Stimulated activated CD4-positive, alpha-beta T cell treated with anti-CD3 and anti-CD28 coated beads, Interleukin-4, amount 100 ng/mL, for 1 hour (primary cell): ENCODE measurements at places on chromosomes 7 and 10.

GRCh38 chr7:128453836-128454804 lies 1.6 kb upstream of the HILPDA start:
- no peak for DNase-seq

DNA sequence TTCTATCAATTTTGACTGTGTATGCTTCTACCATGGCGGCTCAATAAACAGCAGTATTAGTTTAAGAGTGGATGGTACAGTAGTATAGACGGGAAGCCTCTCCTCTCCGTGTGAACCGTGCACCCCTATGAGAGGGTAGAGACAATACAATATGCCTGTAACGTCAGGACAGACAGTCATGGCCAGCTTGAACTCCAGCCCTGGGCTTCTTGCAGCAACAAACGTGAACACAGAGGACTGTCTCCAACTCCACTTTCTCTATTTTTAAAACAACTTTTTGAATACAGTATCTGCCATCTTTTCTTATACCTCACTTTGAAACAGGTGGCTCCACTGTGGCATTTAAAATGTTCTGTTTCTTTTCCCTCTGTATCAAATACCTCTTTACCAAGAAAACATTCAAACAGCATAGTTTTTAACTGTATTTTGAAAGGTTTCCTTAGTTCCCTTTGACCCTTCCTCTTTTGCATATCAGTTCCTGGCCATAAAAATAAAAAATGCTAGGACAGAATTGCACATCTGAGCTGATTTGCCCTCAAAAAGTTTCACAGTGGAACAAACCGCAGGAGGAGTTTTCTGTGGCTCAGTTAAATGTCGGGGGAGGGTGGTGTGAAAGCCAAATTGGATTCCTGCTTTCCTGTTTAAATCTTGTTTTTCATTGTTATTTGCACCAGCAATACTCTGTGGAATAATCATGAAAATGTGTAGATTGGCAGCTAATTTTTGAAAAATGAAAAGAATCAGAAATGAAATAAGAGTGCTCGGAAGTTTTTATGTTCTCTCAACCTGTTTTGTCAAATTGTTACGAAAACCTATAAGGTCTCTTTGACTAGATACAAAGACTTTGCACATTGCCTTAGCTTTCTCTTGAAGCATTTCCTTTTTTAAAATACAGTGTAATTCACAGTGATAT lies 8.0 kb downstream of the IKZF1 start:
- DNase-seq: no peak

DNA sequence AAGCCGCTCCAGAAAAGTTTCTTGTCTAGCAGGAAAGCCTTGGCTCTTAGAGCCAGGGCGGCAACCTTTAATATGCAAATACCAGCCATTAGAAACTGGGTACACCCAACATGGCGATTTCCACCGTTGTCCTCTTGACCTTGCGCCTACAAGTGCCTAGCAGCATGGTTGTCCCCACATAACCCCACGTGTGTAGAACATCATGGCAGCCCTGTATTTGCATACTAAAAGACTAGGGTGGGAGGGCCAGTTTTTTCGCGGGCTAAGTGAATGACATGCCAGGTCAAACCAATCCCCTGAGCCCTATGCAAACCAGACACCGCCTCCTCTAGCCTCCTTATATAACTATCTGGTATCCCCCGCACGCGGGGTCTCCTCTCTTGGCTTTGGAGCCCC lies 58.4 kb upstream of the FZD8 start:
- DNase-seq: no peak

- DNase-seq: no peak
Measured at GRCh38 chr10:11748866-11749265, 6.7 kb downstream of the ECHDC3 start.

DNA sequence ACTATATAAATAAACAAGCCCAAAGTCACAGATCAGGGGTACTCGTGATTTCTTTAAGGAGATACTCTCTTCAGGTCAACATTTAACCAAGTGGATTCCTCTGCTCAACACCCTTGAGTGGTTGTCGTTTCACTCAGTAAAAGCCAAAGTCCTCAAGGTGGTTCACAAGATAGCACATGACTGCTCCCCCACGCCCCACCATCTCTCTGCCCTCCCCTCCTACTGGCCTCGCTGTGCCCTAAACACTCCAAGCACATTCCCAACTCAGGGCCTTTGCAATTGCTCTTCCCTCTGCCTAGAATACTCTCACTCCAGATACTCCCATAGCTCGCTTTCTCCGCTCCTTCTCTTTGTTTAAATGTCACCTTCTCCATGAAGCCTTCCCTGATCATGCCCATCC lies 72.1 kb upstream of the FHIP2A start:
- DNase-seq: no peak

DNA sequence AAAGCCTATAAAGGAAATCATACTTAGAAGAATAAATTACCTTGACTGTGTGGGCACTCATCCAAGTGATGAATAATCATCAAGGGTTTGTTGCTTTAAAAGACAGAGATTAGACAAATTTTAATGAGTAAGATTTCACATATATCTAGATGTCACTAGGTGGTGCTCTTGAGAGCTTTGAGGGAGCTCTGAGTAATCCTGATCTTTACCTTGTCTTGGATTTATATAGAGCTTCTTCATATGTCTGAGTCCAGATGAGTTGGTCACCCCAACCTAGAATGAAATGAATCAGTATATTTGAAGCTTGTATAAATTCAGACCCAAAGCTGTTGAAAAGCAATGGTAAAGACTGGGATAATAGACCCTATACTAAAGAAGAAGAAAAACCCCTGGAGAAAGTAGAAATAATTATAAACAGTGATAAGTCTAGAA lies 3.7 kb downstream of the AGR2 start:
- DNase-seq: no peak

DNA sequence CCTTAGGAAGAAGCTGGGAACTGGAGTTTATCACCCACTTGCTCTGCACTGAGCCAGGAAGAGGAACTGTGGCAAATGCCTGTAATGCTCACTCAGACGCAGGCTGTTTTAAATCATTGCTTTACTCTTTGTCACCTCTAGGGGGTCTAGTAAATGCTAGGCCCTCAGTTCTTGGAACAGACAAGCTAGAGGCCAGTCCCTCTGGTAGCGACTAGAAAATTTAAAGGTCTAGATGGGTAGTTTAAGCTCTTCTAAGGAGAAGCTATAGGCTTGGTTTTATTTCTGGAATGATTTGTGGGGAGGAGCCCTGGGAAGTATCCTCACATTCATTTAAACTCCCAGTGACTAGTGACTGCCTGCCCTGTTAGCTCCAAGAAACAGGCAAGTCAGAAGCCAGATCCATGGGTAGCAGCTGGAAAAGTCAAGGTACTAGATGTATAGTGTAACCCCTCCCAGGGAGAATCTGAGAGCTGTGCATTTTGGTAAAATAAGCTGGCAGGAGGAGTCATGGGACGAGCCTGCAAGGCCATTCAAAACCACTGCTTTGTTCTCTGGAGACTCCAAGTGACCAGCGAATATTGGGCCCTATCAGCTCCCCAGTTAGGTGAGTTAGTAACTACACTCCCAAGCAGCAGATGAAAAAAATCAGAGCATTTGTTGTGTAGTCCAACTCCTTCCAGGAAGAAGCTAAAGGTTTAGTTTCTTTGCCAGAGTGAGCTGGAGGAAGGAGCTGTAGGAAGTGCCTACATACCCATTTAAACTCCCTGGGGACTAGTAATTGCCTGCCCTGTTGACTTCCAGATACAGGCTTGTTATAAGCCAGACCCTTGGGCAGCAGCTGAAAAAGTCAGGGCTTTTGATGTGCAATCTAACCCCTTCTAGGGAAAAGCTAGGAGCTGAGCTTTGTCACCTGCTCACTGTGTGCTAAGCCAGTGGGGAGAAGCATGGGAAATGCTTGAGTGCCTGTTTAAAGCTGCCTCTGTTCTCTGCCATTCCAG lies 68.9 kb downstream of the DYNC1I1 start:
- DNase-seq: no peak

DNA sequence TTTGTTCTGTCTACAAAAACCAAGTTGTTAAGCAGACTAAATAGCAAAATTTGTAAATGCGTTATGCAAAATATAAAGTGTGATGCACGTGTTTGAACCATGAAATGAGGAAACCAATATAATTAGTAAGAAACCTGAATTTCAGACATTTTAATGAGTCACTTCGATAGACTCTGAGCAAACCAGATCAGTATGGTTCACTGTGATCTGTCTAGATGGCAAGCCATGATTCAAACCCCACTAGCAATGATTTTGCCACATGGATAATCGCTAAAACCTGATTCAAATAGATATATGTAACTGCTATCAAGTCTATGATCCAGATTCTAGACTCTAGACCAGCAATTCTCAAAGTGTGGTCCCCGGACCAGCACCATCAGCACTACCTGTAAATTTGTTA lies 24.8 kb downstream of the ZC3HAV1 start:
- no peak for DNase-seq

DNA sequence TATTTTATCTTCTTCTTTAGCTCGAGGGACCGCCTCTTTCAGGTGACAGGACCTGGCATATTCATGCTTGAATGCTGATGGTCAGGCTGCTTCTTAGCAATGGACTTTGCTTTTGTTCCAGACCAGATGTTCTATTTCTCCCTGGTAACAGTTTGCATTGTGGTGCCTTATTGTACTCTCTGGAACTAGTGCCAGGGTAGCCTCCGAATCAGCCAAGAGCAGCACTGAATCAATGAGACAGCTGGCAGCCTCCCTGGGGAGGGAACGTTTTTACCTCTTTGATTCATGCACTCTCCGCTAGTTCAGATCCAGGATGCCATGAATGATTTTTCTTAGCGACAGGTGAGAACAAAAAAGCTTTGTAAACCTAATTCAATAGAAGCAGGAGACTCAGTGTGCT lies 54.1 kb upstream of the NXPH1 start:
- no peak for DNase-seq

- DNase-seq: no peak
Measured at GRCh38 chr10:131546086-131546810, 234.7 kb upstream of the TCERG1L start.

DNA sequence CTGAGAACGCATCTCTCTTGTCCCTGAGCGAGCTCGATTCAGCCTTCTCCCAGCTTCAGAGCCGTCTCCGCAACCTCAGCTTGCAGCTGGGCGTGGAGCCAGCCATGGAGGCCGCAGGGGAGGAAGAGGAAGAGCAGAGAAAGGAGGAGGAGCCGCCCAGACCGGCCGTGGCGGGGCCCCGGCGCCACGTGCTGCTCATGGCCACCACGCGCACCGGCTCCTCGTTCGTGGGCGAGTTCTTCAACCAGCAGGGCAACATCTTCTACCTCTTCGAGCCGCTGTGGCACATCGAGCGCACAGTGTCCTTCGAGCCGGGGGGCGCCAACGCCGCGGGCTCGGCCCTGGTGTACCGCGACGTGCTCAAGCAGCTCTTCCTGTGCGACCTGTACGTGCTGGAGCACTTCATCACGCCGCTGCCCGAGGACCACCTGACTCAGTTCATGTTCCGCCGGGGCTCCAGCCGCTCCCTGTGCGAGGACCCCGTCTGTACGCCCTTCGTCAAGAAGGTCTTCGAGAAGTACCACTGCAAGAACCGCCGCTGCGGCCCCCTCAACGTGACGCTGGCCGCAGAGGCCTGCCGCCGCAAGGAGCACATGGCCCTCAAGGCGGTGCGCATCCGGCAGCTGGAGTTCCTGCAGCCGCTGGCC lies 43.2 kb downstream of the CHST3 start:
- DNase-seq: no peak

DNA sequence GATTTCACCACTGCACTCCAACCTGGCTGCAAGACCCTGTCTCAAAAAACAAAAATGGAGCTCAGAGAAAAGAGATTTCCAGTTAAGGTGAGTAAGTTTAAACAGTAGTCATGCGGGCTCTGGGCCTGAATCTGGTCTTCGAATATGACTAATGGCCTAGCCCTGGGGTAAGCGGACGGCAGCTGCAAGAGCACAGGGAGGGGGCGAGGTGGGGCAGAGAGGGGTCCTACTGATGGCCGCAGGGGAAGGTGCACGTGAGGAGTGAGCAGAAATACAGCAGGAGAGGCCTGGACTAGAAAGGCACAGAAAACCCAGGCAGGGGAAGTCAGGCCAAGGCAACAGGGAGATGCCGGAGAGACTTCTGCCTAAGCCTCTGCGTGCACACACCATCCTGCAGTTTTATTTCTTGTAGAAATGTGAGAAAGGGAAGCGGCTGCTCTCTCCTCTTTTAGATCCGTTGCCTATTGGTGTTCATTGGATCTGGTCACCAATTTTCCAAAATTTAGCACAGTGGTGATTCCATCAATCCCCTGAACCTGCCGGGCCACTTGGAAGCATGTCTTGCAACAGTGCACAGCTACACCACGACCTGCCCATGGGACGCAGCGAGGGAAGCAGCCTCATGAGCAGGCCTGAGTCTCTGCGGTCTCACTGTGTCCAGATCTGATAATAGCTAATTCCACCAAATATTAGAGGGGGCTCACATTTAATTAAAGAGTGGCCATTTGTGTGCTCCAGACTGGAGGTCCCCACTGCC lies 139.0 kb downstream of the PAXIP1 start:
- no peak for DNase-seq

- no peak for DNase-seq
Measured at GRCh38 chr10:70557876-70558275, 44.7 kb downstream of the PRF1 start.
